Stimulated activated CD4-positive, alpha-beta T cell treated with anti-CD3 and anti-CD28 coated beads, Interleukin-1b, Interleukin-23, amount 100 ng/mL, for 4 hours (primary cell): ENCODE measurements at places on chromosomes 1 and 21.

DNA sequence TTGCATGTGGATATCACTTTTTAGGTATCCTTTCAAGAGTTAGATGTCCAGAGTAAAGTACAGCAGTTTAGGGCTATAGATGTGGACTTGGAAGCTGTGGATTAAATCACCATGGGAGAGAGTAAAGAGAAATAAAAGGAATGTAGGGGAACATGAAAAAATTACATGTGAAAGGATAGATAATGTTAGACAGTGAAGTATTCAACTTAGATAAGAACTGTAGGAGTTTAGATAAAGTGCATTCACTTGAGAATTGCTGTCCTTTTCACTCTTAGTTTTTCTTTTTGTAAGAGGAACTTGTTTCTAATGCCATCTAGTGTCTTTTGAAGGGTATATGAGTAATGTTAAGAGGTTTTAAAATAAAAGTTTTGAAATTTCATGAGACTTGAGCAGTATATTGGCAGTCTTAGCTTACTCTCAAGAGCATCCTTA, 40.1 kb downstream of the MAST2 start:
- DNase-seq: no peak

- no peak for DNase-seq
Measured at GRCh38 chr21:44701541-44701940, 4.6 kb downstream of the KRTAP10-12 start.

DNA sequence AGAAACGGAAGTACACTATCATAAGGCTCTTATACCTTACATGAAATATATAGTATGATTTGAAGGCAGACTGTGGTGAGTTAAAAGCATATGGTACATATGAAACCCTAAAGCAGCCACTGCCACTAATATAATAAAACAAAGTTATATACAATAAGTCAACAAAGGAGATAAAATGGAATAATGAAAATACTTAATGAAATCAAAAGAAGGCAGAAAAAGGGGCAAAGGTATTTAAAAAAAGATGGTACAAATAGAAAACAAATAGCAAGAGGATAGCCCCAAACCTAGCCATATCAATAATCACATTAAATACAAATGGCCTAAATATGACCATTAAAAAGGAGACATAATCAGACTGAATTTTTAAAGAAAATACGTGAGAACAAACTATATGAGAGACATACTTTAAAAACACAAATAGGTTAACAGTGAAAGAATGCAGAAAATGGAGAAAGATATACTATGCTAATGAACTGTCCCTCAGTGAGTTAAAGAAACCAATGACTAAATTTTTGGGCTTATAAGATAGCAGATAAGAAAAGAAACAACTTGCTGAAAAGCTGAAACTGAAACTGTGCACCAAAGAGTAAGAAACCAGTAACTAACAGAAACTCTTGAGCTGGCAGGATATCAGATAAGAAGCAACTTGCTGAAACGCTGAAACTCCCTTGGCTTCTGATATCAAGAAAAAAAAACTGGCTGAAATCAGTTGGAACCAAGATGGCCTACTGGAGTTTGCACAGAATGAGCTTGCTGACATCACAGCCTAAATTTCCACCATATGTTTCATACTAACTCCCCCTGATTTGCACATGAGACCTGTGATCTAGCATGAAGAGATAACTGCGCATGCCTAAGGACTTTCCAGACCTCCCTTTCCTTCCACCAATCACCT, 44.3 kb upstream of the IL10 start:
- no peak for DNase-seq

DNA sequence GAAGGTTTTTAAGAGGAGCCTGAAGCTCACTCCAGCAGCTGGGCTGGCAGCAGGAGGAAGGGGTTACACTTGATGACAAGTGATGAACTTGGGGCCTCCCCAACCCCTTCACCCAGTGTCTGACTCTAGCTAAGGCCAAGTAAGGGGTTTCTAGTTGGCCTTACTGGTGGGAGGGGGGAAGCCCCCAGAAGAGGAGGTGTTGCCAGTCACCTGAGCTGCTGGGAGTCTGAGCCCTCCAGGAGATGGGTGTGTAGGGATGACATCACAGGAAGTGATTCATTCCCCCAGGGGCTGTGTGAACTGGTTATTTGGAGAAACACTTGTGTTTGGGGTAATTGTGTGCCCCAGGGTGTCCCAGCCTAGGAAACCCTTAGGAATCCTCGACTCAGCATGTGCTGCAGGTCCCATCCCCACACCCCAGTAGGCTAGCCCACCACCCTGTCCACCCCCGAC, 3.1 kb downstream of the PADI1 start:
- DNase-seq: peak; percentile 26

DNA sequence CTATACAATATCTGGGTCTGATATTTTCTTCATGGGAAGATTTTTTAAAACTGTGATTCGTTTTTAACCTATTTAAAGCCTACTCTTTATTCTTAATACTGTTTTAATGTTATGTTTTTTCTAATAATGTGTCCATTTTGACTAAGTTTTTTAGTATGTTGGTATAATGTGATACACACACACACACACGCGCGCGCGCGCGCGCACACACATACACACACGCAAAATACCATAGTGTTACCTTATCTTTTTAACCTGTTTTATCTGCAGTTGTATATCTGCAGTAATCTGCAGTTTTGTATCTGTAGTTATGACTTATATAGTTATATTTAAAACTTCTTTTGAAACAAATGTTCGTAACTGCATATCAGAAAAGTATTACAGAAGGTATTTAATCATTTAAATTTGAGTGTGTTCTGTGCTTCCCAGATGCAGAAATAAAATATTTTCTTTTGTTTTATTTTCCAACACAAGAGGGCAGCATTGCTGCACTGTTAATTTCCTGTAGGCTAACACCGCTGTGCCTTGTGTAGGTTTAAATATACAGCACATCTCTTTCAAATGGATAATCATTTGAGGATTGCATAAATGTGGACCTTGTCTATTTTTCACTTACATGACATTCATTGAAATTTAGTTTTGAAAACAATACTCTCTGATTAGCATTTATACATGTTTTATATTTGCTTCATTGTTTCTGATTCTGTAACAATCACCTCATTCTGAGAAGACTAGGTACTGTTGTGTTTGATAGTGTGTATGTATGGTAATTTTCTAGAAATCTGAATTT, 166.1 kb downstream of the PDE4B start:
- no peak for DNase-seq

- no peak for DNase-seq
Measured at GRCh38 chr1:99131546-99131945, 126.9 kb upstream of the PLPPR5 start.

- no peak for DNase-seq
Measured at GRCh38 chr1:32448773-32449456, 16.0 kb upstream of the ZBTB8B start.

DNA sequence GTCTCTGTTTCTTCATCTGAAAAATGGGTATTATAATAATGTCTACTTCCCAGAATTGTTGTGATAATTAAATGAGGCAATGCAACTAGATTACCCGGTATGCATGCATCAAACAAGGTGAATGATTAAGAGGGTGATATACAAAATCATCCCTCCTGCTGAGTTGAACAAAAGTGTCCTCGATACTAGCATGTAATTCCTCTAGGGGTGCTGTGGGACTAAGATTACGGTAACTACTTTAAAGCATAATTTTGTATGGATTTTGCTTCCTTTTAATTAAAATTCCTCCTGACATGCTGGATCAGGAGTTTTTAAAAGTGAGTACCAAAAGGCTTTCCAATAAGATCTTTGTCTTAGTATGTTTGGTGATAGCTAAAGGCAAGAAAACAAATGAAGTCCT, 98.7 kb upstream of the PRMT6 start:
- DNase-seq: no peak

- peak; percentile 21 for DNase-seq
Measured at GRCh38 chr1:111747282-111747734, 8.1 kb upstream of the INKA2 start.

- DNase-seq: no peak
Measured at GRCh38 chr1:46077644-46078043, 54.8 kb downstream of the PIK3R3 start.
